ENCODE measurements at places on chromosomes 4 and X.

DNA sequence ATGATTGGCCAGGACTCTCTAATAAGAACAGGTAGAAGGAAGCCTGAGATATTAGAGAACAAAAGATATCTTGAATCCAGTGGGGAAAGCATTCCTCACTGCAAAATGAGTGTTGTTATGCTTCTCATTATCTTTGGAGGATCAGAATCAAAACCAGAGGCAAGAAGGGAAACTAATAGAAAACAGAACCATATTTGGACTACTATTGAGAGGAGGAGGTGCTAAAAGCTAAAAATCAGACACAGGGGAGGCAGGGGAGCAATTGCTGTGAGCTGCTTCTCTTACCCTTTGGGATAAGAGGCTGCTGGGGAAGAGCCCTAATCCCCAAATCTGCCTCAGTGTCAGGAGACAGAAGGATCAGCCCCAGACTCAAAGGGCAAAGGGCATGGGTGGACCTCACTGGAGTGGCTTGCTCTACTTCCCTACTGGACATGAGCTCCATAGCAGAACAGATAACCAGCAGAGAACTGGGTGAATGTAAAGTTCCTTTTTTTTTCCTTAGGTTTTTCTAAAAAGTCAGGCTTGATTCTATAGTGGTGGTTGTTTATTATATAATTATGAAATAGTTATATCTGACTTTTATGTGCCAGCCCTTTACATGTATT lies 60.1 kb downstream of the SEPTIN11 start:
- no peak for DNase-seq

GRCh38 chr4:171186700-171187099 lies 626.5 kb upstream of the GALNTL6 start:
- no peak for DNase-seq

GRCh38 chrX:42954880-42955279 lies 176.9 kb upstream of the PPP1R2C start:
- DNase-seq = no peak

- DNase-seq = no peak
Observed at GRCh38 chrX:28979877-28980276, 392.6 kb downstream of the IL1RAPL1 start.

- no peak for DNase-seq
Observed at GRCh38 chr4:89586864-89587263, 250.1 kb downstream of the SNCA start.

- no peak for DNase-seq
Observed at GRCh38 chr4:28682847-28683246, 1822.2 kb downstream of the STIM2 start.

DNA sequence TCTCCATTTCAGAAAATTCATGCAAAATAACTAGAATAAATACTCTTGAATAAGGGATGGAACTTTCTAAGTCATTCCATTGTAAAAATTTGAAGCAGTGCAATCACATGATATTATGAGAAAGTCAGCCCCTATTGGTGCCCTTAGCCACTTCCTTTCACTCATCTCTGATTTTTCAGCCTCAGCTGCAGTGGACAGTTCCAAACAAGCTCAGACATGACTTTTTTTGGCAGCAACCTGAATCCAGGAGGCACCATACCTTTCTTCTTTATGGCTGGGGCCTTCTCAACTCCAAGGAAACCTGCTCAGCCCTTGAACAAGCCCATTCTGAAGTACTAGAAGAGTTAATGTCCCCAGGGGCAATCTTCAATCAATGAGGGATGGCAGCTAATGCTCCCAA lies 40.5 kb downstream of the MAPK10 start:
- DNase-seq = no peak

GRCh38 chr4:24742773-24743172 lies 52.6 kb upstream of the SOD3 start:
- DNase-seq = no peak

DNA sequence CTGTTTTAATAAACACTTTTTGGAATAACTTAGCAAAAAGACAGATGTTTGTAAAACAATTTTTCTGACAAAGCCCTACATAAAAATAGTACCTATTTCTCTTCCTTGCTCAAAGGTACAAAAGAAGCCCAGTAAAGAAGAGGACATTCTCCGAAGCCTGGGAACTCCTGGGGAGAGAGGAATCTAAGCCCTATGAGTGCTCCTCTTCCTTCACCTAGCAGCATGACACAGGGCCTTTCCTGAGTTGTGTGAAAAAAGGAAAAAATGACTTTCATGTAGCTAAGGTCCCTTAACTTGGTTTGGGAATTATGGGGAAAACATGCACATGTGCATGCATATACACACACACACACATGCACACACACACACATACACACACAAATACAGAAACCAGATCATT lies 586.9 kb downstream of the TMA16 start:
- DNase-seq = no peak

- DNase-seq = no peak
Observed at GRCh38 chr4:5972571-5972970, 45.7 kb downstream of the C4orf50 start.

DNA sequence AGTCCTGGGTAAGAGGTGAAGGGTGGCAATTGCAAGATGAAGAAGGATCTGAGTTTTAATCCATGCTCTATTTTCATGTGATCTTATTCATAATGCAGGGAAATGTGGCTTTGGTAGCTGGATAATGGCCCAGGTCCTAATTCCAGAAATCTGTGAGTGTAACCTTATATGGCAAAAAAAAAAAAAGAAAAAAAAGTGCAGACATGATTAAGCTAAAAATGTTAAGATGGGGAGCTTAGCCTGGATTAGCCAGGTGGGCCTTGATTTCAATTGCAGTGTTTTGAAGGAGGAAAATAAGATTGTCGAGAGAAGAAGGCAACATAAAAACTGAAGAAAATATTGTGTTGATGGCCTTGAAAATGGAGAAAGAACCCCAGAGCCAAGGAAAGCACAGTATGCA lies 867.7 kb upstream of the HS3ST1 start:
- no peak for DNase-seq

- DNase-seq = no peak
Observed at GRCh38 chrX:38206542-38206941, 14.1 kb downstream of the SRPX start.

DNA sequence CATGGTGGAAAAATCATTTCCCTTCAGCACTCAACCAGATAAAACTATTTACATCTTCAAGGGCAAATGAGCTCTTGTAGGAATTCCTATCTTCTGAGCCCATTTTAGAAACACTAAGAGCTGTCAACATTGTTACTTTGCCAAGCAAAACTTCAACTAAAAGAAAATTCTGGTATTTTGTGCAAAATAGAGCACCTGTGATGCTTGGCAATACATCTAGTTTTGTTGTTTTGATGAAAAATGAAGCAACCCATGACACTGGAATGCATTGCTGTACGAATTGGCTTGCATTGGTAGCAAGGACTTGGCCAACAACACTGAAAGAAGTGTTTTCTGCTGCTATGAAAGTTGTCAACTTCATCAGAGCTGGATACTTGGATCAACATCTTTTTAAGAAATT lies 194.4 kb downstream of the COX18 start:
- no peak for DNase-seq

DNA sequence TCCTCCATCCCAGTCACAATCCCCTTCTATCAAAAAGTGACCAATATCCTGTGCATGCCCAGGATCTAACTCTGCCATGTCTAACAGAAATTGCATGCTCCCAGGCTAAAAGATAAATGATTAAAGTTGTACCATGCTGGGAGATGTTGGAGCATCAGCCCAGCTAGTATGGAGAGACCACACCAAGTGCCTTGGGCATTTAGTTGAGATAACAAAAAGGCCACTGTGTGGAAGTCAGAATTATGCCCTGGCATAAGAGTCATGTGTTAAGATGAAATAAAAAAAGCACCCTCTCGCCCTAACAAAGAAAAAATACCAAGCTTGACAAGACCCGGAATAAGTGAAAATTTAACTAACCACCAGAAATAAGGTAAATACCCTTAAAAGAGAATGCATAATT lies 155.9 kb upstream of the CENPE start:
- DNase-seq = no peak

GRCh38 chr4:1834047-1834775 lies 21.7 kb downstream of the LETM1 start:
- no peak for DNase-seq

- no peak for DNase-seq
Observed at GRCh38 chr4:42390622-42391354, 6.5 kb upstream of the SHISA3 start.

GRCh38 chr4:128862608-128863311 lies 53.3 kb downstream of the JADE1 start:
- no peak for DNase-seq

DNA sequence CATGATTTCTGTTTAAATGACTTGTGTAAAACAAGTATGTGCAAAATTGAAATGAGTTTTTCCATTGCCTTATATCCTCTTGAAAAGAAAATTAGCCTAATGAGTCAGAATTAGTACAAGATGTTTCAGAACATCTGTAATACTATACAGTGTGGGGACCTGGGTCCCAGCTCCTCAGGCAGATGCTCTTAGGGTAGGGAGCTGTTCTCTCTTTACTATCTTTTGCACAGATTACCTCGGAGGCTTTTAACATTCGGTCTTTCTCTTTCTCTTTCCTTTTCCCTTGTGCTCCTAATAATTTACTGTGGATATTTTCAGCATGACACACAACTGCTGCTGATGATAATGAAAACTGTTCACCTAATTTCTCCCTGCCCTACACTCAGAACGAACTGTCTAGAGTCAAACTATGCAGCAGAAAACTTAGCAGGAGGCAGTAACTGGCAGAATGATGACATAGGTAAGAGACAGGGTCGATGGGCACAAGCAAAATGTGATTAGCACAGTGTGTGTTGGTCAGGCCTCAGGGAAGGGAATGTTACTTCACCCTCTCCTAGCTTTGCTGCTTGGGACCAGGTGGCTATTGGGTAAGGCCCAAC lies 455.3 kb downstream of the PDHA2 start:
- DNase-seq = no peak

DNA sequence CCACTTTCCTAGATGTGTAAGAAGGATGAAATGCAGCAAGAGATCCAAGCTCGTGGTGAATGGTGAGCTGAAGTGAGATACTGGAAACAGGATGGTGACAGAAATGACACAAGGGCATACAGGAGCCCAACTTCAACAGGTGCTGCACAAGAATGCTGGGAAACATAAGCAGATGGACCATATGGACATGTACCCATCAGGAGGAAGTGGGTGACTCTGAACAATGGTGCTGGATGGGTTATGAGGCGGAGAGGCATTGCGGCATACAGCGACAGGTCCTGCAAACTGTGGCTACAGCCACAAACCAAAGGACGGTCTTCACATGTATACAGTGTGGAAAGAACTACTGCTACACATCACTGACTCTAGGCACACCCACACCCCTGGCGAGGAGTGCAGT lies 265.7 kb downstream of the CAMK2D start:
- DNase-seq = no peak

GRCh38 chrX:135354288-135354687 lies 45.0 kb downstream of the ETDC start:
- no peak for DNase-seq

DNA sequence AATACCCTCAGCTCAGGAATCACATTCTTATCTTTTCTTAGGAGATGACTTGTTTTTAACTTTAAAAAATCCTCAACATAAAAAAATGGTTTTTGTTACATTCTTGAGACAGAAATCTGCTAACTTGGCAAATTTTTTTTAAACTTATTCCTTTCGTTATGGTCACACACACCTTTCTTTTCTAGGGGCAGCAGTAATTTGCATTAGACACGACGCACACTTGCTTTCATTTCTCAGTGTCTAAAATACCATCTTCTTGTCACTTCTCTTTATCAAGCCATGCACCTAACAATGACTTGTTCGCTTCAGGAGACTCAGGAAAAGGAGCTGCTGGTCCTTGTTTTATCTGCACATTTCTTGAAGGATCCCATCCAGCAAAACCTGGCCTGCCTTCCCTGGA lies 112.6 kb upstream of the TBL1X start:
- DNase-seq = no peak

DNA sequence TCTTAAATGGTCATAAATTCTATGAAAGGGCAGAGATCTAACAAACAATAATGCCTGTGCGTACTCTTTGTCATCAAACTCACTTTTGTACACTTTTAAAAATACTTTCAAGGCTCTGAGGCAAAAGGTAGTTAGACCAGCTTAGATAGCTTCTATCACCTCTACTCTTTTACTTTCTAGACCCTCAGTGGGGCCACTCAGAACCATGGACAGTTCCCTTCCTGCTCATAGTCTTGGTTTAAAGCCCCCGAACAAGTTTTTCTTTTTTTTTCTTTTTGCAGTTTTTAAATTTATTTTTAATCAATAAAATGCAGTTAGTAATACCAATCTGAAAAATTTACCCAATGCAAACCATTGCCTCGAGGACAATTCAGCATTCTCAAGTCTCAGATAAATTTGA lies 460.5 kb upstream of the CNKSR2 start:
- no peak for DNase-seq

DNA sequence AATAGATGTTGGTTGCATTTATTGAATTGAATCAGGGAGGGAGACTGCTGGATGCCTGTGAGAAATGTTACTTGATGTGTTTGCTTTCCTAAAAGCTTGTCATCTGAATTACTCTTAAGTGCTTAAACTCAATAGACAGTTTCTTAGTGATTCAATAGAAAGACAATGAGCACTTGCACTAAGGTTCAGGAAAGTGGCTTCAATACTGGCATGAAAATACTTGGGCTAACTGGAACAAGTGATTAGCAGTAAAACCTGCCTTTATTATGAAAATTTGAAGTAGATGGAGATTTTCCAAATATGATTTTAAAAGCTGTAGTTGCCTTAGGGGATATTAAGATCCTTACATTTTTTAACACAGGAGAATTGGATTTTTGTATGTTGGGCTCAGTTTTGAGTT lies 123.3 kb downstream of the RNF150 start:
- DNase-seq = no peak

GRCh38 chr4:158750379-158750778 lies 18.4 kb upstream of the FNIP2 start:
- DNase-seq = no peak

- no peak for DNase-seq
Observed at GRCh38 chr4:103193457-103193856, 4.7 kb downstream of the CENPE start.

DNA sequence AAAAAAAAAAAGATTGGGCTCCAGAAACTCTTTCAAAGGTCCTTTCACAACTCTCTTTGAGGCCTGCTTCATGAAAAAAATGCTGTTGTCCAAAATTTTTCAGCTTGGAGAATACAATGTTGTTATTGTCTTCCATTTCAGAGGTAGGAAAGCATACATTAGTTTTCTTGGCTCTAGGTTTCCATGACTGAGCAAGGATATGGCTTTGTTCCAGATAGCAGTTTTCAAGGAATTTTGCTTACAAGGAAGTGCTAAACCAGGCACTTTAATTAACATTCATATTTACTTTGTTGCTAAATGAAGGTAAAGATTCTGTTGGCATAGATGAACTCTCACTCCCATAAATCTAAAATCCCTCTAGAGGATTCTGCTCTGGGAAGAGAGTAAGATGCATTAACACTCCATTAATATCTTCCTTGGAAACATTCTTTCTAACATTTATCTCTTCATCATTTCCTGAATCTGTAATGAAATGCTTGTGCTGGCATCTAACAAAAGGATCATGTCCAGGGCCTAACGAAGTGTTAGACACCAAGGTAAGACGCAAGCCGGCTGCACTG lies 118.4 kb downstream of the COL25A1 start:
- DNase-seq = no peak

DNA sequence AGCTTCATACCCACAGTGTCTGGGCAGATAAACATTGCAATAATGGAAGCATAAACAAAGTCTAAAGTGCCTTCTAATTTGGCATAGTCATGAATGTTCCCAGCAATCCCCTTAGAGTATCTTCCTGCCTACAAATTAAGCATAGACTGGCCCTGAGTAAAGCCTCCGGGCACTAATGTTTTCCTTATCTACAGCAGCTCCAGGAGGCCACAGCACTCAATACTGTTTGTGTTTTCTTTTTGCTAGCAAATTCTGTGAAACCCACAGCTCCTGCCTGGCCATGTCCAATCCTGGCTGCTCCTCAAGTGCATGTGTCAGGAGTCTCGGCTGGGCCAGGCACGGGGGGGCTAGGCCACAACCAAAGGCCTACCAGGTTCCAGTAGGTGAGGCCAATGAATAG lies 102.7 kb upstream of the TBC1D9 start:
- peak; percentile 10 for DNase-seq
